ENCODE measurements at places on chromosomes 4 and X.

- no peak for DNase-seq
Measured at GRCh38 chrX:111308039-111308438, 37.8 kb upstream of the CAPN6 start.

DNA sequence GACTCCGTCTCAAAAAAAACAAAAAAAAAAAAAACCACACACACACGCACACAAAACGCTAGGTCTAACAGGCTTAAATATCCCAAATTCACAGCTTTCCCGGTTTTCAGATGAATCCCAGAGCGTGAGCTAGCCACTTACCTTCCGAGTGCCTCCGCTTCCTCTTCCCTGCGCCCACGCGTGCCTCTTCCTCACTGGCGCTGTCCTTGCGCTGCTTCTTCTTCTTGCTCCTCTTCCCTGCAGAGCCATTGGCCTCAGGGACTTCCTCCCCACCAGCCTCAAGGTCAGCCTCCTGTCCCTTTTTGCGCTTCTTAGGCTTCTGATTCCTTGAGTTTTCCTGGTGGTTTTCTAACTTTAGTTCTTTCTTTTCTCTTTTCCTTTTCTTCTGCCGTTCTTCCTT is 15.7 kb downstream of the LYAR start:
- no peak for DNase-seq

- no peak for DNase-seq
Measured at GRCh38 chrX:107677501-107677901, 49.2 kb downstream of the PRPS1 start.

DNA sequence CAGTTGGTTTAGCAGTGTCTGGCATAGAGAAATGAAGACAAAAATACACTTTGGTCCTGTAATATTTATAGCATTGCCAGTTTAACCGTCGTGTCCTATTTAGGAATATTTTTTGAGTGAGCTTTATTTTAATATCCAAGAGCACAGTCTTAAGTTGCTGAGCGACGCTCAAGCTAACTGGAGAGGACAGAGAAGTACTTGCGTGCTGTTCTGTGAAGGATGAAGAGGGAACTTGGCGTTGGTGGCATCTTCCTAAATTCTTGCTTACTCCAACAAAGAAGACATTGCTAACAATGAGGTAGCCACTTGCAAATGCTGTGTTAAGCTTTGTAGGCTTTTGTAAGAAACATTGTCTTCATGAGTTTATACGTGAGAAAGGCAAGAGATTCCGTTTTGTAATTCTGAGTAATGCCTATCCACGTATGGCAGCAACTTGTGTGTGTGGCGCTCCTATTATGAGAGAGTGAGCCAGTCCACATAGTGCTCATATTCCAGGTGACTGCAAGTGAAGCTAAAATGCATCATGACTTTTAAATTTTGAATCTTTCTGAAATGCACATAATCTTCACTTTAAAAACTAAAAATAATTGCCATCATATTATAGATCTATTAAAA is 50.6 kb downstream of the SYNPO2 start:
- DNase-seq = no peak

DNA sequence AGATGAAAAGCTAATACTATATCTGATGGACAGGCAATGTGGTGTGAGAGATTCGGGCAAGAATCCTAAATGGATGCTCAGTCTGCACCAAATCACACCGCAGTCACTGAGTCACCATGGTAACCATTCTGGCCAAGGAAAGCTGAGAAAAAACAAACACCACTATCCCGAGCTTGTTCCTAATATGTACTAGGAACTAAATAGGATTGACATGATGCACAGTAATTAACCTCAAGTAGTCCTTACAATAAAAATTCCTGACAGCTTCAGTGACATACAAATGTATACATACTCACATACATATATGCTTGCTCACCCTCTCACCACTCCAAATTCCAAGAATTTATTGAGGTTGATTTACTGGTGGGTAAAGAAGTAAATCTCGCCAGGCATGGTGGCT is 1.1 kb upstream of the RAB40A start:
- DNase-seq = no peak

DNA sequence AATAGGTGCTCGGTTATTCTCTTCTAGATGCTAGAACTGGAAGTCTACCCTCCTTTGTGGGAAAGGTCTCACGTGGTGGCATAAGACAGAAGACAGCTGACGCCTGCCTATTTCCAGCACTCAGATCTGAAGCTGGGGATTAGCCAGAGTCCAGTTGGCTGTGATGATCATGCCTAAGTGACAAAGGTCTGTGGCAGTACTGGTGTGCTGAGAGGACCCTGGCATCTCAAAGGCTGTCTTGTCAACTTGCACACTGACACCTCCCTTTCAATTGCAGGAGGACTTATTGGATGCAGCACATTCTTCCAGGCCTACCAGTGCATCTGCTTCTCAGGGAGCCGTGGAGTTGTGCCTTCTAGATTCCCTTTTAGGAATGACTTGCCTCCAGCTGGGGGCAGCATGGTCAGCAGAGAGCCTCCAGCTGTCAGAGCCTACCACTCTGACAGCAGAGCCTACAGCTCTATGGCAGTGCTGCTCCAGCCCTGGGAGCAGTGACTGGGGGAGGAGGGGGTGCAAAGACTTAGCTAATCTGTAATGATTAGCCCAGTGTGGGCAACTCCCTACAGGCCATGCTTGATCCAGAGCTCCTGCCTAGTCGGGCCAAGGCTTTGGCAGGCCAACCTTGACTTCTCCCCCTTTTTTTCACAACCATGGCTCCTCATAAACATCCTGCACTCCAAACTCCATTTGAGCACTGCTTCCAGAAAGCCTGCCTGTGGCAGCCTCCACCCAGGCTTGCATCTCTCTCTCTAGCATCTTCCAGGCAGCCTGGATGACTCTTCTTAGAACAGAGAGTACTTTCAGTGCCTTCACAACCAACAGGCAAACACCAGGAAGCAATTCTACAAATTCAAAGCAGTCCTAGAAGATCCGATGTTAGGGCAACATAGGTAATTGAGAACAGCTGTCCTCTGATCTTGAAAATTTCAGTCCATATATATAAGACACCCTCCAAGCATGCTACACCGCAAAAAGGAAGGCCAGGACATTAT is 13.8 kb upstream of the FGFBP2 start:
- DNase-seq = no peak

DNA sequence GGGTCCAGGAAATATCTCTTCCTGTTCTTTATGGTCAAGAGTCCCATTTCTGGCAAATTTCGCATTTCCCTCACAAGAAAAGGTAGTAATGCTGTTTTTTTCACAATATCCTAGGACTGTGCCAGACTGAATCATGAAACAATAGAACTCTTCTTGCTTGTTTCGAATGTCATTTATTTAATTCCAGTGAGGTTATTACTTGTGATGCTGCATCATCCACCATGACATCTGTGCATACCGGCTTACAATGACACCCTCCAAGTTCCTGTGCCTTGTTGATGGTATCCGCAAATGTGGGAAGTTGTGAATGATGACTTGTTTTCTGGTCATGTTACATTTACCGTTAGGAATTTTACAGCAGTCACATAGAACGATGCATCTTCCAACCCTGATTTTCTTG is 42.9 kb upstream of the SPRY1 start:
- DNase-seq = no peak

DNA sequence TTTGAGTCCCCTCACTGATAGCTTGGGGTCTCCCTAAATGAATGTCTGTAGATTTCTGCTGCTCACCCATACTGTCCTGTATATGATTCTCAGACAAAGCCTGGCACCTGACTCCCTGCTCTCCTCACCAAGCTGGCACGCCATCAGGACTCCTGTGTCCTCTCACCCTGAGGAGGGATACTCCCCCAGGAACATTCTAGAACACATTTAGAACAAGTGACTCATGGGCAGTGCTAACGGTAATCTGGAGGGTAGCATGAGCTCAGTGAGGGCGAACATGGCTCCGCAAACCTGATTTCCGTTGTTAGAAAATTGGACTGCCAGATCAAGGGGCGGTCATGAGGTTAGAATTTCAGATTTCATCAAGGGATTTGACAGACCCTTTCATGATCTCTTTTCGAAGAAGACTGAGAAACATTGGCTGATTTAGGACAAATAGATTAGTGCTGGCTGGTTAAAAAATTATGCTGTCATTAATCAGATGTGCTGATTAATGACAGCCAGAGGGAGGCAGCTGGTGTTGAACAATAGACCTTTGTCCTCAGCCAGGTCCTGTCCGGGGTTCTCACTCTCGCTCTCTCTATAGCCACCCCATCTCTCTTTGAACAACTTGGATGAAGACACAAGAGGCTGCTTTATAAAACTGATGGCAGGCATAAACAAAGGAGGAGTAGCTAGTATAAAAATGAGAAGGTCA is 244.3 kb downstream of the PTTG2 start:
- DNase-seq = no peak

GRCh38 chr4:105140684-105141490 is 5.8 kb upstream of the TET2 start:
- no peak for DNase-seq

DNA sequence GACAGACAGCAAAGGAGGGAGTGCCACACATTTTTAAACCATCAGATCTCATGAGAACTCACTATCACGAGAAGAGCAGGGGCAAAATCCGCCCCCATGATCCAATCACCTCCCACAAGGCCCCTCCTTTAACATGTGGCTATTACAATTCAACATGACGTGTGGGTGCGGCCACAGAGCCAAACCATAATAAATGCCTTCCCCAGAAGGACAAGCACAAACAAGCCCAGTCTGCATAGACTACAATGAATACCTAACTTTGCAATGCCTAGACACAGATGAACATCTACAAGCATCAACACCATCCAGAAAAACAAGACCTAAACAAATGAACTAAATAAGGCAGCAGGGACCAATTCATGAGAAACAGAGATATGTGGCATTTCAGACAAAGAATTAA is 12.3 kb downstream of the ETDA start:
- no peak for DNase-seq

DNA sequence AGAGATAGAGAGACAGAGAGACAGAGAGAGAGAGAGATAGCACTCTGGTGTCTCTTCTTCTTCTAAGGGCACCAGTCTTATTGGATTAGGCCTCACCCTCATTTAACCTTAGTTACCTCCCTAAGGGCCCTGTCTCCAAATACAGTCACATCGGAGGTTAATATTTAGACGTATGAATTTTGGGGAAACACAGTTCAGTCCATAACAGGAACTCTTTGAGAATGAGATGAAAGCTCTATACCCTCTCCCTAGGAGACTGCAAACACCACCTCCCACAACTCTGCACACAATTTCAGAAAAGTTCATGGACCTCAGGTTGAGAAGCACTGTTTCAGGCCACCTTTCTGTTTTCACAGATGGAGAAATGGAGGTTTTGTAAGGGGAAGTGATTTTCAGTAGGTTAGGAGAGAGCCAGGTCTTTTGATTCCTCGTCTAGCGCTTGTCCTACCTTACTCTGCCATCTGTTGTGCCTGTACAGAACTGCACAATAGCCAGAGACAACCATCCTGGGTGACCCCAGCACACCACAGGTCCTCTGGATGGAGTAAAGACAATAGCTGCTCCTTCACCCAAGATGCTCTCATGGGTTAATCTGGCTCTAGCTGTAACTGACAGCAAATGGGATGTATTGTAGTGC is 16.9 kb upstream of the LOC101059915 start:
- DNase-seq = peak; percentile 4

DNA sequence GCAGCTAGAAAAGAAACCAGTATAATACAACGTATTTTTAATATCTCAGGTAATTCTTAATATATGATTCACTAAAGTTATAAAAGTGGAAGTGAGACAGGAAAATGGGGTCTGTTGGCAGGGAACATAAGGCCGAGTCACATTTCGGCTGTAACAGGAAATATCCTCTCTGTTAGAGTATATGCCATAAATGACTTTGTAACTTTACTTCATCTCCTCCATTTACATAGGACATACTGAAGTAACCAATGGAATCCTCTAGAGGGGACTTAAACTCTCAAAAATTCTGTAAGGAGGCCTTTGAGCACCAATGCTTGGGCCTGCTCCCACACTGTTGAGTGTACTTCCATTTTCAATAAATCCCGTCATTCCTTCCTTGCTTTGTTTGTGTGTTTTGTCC is 71.3 kb downstream of the ANKRD17 start:
- DNase-seq = no peak

GRCh38 chr4:10085386-10085785 is 31.2 kb downstream of the WDR1 start:
- DNase-seq = no peak

- no peak for DNase-seq
Measured at GRCh38 chr4:7423391-7423790, 11.3 kb downstream of the PSAPL1 start.

GRCh38 chr4:177413076-177413475 is 29.2 kb downstream of the AGA start:
- no peak for DNase-seq

- no peak for DNase-seq
Measured at GRCh38 chr4:498328-498904, 540 bp downstream of the ZNF721 start.

DNA sequence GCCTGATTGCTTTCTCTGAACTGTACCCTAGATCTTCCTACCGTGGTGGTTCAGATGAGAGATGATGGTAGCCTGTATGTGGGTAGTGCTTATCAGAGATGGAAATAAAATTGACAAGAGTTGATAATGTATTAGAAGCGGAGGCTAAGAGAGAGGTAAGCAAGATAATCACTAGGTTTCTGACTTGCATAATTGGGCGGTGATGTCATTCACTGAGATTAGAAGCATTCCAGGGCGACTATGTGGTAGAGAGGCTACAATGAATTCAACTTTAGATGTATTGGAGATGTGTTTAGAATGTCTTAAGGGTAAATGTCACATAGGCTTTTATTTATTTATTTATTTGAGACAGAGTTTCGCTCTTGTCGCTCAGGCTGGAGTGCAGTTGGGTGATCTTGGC is 415 bp upstream of the TENM3 start:
- no peak for DNase-seq

DNA sequence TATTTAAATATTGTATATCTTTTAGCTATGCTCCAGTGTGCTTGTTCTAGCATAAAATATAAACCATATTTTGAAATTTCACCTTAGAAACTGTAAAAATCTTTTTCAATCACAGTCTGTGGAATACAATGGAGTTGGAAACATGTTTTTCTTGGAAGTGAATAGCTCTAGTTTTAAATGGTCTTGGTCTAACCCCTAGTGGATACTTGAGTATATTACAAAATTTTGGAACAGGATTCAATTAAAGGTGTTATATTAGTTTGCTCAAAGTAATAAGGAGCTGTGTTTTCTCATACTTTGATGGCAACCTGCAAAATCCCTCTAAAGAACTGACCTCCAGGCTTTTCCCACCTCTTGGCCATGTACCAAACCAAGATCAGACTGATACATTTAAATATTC is 48.2 kb downstream of the STK26 start:
- DNase-seq = no peak

- DNase-seq = no peak
Measured at GRCh38 chr4:39571504-39571903, 44.3 kb upstream of the UGDH start.

GRCh38 chr4:26458157-26458561 is 32.1 kb downstream of the CCKAR start:
- DNase-seq = no peak

DNA sequence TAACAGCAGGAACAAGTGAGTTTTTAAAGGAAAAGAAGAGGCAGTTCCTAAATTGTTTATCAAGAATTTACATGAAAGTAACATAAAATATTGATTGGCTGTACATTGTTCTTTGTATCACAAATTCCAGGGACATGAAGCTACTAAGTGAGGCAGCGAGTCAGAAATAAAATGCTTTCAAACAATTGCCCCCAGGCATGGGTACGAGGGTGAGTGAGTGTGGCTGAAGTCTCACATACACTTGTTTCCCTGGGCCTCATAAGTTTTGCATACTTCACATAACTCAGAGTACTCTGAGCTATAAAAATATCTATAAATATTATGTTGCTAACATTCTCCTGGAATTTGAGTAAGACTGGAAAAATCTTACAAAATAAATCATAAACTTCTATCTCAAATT is 511.6 kb upstream of the PRKX start:
- DNase-seq = no peak

GRCh38 chr4:152052451-152053057 is 291.7 kb upstream of the GATB start:
- DNase-seq = no peak
